LNCaP clone FGC (cell line): ENCODE measurements at places on chromosomes 11 and 22.
A peak's percentile ranks its signal among the peaks of the same experiment; 100 is the strongest.

DNA sequence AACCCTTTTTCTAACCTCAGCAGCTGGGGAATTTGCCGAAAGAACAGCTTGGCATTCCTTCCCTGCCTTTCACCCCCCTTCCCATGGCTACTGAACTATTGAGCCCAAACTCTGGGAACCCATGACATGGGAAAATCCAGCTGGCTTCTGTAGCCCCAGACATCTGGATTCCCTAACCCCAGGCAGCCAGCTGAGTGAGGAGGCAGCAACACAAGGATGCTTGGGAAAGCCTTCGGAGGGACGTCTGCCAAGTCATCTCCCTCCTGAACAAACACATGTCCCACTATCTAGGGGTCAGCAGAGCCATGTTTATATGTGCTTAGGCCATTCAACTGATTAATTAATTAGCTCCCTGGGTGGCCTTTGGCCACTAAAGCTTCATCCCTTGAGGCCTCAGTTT lies 21.6 kb downstream of the LRRC55 start:
- DNase-seq, result no peak

- no peak for DNase-seq
Measured at GRCh38 chr22:45640941-45641621, 30.6 kb upstream of the ATXN10 start.

DNA sequence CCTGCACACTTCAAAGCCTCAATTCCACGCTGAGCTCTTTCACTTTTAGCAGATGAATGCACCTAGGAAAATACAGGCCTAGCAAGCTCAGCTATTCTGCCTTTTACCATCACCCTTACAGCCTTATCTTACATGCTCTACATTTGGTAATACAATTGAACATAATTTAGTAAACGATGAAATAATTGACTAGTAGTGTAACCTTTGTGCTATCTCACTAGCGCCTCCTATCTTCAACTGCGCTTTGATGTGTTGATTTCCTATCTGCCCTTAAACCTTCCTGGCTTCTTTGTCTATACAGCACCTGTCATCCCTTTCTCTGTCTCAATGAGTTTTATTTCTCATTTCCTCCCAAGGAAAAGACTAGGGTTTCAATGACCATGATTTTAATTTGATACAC lies 149.7 kb downstream of the LRRC4C start:
- no peak for DNase-seq

DNA sequence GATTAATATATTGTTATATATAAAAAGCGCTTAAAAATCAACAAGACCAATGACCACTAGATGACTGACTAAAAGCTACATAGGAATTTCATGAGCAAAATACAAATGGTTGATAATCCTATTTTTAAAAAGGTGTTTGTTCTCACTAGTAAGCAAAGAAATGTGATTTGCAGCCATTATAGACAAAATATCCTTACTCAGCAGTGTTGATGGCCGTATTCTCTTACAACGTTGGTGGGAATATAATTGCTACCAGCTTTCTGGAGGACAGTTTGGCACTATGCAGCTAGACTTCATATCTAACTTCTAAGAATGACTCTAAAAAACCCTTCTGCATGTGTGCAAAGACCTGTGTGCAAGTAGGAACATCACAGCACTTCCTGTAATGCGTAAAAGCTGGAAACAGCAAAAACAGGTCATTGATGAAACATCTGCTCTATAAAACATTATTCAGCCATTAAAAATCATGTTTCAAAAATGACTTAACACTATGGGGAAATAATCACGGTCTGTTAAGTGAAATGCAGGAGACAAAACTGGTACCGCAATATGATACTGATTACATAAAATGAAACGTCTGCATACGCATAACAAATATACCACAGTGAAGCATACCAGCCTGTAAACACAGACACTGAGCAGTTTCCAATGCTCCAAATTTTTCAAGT lies 70.1 kb upstream of the LINC01488 start:
- no peak for DNase-seq

- no peak for DNase-seq
Measured at GRCh38 chr11:44625759-44626523, 60.5 kb downstream of the CD82 start.

DNA sequence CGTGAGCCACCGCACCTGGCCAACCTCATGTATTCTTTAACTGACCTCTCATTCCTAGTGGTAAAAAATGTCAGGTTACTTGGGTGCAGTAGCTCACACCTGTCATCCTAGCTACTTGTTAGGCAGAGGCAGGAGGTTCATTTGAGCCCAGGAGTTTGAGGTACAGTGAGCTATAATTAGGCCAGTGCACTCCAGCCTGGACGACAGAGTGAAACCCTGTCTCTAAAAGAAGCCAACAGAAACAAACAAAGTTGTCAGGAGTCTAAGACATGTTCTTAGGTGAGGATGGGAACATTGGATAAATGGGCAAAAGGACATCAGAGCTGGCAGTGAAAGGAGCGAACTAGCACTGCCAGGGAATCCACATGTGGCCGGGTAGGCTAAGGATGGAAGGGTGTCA lies 18.1 kb downstream of the MADD start:
- no peak for DNase-seq

- no peak for DNase-seq
Measured at GRCh38 chr11:69554849-69555248, 73.4 kb downstream of the LINC01488 start.

DNA sequence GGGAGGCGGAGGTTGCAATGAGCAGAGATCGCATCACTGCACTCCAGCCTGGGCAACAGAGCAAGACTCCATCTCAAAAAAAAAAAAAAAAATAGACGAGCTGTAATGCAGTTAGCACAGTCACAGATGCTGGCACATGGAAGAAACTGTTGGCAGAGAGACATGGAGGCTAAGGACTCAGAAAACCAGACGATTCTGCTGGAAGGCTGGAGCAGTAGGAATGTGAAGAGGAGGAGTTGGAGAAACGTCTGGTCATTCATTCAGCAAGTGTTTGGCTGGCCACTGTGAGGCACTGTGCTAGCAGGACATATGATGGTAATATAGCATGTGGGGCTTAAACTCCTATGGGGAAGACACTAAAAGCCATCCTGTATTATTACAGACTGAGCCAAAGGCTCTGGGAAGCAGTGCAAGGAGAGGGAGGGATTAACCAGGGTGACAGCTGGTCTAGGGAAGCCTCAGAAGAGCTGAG lies 5.0 kb downstream of the UQCR10 start:
- DNase-seq, result no peak

DNA sequence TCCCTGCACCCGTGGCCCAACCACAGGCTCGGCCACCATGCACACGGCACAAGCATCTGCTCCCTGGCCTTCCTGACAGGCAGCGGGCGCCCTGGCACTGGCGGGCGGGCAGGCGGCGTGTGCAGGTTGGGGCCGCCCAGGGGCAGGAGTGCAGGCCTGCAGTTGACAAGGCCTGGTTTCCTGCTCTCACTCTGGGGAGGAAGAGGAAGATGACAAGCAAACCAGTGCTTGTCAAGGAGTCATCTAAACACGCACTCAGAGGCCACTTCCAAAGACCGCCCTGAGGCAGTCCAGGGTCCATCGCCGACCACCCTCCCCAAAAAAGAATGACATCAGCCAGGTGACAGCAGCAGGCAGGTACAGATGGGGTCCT lies 65.3 kb upstream of the LINC01488 start:
- no peak for DNase-seq

GRCh38 chr22:35480627-35481550 lies 59.7 kb upstream of the RASD2 start:
- DNase-seq, result no peak

DNA sequence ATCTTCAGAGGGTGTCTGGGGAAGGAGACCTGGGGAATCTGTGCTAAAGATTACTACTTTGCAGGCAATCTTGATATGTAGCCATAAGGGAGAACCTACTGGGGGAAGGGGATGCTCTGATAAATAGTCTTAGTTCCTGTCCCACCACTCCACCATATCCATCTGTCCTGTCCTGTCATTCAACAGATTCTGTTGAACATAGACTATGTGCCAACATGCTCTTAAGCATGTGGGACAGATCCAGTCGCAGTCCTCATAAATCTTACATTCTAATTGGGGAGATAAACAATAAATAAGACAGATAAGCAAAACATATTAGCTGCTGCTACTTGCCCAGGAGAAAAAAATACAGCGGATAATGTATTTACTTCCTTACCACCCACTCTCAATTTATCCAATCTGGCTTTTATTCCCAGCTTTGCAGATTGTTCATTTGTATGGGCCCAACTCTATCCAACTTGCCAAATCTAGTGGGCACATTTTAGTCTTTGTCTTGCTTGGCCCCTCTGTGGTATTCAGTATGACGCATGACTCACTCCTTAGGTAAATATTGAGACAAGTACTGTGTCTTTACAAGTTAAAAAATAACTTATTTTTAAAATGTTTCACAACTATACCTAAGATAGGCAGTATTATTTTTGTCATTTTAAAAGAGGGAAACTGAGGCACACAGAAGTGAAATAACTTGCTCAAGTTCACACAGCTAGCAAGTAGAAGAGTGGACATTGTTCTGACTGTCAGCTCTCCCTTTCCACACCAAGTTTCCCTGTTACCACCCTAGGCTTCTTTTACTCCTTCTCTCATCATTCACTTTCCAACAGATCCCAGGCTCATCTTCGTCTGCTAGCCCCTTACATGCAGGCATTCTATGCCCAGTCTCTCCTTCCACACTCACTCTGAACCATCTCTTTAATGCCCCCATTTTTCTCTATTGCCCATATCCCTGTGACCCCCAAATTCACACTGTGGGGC lies 133.6 kb upstream of the SESN3 start:
- DNase-seq, result peak; percentile 26

GRCh38 chr11:90803366-90803765 lies 580.5 kb upstream of the CHORDC1 start:
- DNase-seq, result no peak

- no peak for DNase-seq
Measured at GRCh38 chr11:59415111-59415510, 11.1 kb downstream of the OR5A2 start.

DNA sequence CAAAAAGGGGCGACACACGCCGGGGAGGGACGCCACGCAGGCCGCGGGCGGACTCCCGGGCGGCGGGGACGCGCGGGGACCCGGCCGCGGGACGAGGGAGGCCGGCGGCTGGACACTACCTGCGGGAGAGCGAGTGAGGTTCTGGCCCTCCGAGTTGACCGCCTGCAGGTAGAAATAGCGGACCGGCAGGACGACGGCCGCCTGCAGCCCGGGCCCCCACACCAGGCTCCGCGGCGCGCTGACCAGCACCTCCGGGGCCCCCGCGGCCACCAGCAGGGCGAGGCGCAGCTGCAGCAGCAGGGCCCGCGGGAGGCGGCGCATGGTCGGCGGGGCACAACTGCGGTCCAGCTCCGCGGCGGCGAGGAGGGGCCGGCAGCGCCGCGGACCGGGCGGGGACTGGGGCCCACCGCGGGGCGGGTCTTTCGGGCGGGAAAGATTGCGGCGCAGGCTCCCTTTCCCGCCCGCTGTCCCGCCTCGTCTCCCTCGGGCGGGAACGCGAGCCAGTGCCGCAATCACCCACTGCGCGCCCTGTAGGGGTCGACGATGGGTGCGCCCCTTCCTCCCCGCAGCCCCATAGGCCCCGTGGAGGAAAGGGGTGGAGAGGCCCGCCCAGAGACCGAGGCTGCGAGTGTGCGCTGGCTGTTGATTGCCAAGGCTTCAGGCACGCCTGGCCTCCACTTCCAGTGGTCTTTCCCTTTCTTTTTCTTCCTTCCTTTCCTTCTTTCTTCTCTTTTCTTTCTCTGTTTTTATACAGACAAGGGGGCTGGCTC lies at the start of gene POGLUT3:
Gene POGLUT3 (minus strand): TSS at position 339 of the 770 bp plus-strand sequence. CDS start 18 bp downstream, at position 321.
- DNase-seq, result no peak

GRCh38 chr22:44338177-44338810 lies 25.5 kb upstream of the SHISAL1 start:
- DNase-seq, result no peak

- peak; percentile 38 for DNase-seq
Measured at GRCh38 chr22:40498420-40499208, 128.2 kb downstream of the SGSM3 start.

DNA sequence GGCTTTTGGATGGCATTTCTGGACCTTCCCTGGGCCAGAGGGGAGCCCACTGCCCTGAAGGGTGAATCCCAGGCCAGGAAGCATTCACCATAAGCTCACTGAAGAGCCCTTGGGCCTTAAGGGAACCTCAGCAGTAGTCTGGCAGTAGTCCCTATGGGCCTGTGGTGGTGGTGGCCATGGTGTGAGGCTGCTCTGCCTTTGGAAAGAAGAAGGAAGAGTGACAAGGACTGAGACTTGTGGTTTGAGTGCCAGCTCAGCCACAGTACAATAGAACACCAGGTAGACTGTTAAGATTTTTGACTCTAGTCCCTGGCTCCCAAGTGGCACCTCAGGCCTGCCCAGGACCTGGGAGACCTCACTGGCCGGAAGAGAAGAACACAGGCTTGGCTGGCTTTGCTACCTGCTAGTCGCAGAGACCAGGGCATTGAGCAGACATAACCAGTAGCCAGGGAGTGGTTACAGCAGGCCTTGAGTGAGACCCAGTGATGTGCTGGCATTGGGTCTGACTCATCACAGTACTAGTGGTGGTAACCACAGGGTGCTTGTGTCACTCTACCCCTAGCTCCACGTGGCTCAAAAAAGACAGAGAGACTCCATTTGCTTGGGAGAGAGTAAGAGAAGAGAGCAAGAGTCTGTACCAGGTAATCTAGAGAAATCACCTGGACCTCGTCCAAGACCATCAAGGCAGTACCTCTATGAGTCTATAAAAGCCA lies 259.8 kb upstream of the BLID start:
- DNase-seq, result no peak

- DNase-seq, result no peak
Measured at GRCh38 chr22:42243802-42244060, 26.7 kb downstream of the TCF20 start.

- DNase-seq, result no peak
Measured at GRCh38 chr11:95306801-95307200, 75.8 kb upstream of the SESN3 start.

GRCh38 chr22:20569059-20570058 lies 61.9 kb downstream of the MED15 start:
- DNase-seq, result no peak

DNA sequence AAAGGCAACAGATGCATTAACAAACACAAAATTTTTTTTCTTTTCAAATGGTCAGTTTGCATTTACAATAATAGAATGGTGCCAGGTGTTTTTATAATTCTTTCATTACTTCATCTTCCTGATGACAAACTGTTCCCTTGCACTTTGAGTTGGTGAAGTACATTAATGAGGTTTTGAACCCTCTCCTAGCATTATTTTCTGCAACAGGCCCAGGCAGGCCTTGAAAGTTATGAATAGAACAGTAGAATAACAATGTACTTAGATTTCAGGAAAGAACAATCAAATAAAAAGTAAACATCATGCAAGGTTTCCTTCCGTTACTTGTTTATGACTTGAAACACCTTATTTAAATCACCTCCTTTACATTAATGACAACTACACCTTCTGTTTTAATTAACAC lies 9.6 kb downstream of the BTG4 start:
- no peak for DNase-seq

GRCh38 chr22:36765131-36765942 lies 10.6 kb downstream of the IFT27 start:
- DNase-seq, result no peak

GRCh38 chr22:42169055-42169469 lies 38.5 kb upstream of the CYP2D6 start:
- DNase-seq, result peak; percentile 18

- DNase-seq, result no peak
Measured at GRCh38 chr11:61844909-61845565, 16.9 kb downstream of the FADS2 start.

- DNase-seq, result no peak
Measured at GRCh38 chr22:19766240-19766510, 5.6 kb downstream of the TBX1 start.

GRCh38 chr11:115122274-115122673 lies 381.9 kb downstream of the CADM1 start:
- no peak for DNase-seq
